ENCODE measurements at places on chromosomes 6 and 20.

DNA sequence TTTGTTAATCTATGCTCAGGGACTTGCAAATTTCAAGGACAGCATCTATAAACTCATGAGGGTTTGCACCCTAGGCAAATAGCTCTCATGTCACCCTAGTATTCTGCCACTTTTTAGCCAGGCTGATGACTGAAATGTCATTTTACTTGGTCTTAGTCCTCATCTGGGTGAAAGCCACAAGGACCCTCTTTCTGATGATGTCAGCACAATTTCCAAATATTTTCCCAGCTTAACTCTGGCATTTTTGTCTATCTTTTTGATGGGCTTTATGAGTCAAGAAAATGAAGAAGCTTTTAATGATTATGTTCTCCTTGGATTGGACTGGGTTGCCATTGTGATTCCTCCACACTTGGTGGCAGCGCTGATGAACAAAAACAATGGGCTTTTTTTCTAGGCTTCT lies 420.1 kb upstream of the BTBD3 start:
- no peak for DNase-seq

DNA sequence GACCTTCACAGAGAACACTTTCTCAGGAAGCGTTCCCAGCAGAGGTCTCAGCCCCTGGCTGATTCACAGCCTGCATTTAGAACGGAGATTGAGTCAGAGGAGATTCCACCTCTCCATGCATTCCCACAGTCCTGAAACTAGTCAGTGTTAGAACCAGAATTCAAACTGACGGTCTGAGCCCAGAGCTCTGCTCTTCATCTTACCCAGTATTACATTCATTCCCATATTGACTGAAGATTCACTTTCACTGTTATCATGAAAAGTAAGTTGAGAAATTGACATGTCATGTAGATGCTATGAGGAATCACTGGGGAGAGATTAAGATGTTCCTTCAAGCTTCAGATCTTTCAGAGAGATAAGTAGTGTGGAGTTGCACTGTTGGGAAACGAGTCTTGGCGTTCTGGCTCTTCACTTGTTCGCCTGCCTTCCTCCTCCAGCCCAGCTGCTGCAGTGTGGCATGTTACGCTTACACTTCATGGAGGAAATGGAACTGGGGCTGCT lies 28.3 kb downstream of the MAS1 start:
- DNase-seq: no peak

DNA sequence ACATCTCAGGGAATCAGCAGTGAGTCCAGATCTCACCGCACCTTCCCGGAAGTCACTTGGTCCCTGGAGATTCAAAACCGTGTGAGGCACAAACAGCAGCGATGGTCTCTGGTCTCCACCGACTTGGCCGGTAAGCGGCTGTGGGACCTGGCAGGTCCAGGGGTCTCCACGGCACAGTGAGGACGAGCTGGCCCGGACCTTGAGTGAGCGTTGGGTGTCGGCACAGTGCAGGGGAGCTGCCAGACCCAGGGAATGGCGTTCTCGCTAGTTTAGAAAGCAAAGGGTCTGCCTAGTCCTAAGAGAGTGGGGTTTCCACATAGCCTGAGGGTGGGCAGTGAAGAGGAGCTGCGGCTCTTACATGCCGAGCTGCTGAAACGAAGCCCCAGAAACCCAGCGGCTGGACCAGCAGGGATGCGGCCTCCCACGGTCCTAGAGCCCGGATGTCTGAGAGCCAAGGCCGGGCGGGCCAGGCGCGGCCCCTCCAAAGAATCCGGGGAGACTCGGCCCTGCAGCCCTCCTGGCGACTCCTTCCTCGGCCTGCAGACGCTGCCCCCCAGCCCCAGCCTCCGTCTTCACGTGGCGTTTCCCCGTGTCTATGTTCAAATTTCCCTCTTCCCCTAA lies 185.0 kb downstream of the ERMARD start:
- DNase-seq: no peak

DNA sequence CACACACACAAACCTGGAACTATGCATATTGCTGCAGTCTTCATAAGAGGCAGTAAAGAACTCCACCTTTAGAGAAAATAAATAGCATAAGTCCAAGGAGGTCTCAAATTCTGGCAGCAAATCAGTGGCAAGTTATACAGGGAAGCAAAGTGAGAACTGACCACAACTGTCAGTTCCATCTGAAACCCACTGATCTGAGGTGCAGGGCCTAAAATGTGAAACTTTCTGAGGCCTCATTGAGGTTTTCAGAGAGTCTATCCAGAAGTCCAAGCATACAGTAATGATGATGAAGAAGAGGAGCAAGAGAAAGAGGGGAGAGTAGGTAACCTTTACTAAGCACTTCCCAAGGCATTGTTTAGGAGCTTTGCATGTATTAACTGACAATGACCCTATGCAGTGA lies 36.3 kb downstream of the MTFR2 start:
- DNase-seq: no peak

- peak; percentile 62 for DNase-seq
Measured at GRCh38 chr6:127539272-127539671, 20.1 kb upstream of the MTCL3 start.

GRCh38 chr20:58241766-58242465 lies 13.5 kb upstream of the ANKRD60 start:
- DNase-seq: no peak

- peak; percentile 64 for DNase-seq
Measured at GRCh38 chr20:5354901-5355300, 38.1 kb upstream of the PROKR2 start.
